Stimulated activated CD8-positive, alpha-beta memory T cell treated with anti-CD3 and anti-CD28 coated beads, Interleukin-7, amount 100 ng/mL, for 1 hour (primary cell): ENCODE measurements at places on chromosomes 4 and X.

DNA sequence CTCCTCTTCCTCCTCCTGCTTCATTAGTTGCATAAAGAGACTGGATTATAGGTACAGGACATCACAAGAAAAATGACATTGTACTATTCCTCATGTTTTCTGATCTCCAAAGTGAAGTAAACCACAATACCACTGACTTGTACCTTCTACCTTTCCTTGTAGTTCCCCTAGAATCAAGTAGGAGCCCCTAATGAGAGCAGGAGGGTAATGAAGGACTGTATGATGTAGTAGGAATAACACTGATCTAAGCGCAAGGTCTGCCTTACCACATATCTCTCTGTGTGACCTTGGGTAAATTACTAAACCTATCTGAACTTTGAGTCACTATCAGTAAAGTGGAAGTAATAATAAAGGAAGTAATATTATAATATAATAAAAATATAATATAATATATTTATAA lies 3.6 kb downstream of the VSIG4 start:
- DNase-seq, result no peak

DNA sequence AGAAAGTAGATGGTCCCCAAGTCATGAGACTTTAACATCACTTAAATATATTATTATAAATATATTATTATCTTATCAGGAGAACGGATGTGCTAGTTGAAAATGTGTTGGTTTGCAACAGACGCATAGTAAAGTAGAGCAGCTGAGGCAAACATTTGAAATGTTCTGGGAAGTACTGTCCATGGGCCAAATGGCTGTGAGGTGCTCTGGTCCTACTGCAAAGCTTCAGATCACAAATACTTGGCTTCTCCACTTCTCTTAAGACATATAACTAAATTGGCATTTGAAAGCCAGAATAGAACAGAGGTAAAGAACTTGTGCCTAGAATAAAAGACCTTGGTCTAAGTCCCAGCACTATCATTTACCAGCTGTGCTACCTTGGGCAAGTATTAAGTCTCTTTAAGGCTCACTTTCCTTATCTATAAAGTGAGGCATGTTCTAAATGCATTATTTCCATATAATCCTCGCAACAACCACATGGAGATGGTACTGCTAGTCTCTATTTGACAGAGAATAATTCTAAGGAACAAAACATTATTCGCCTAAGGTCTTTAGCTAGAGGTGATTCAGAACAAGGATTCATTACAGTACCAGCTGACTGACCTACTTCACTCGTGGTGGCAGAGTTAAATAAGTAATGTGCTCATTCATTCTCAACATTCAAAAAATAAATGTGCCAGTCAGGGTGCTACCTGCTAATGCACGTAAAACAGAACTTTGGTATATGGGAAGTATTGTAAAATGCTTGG lies 297.1 kb downstream of the PPP3CA start:
- no peak for DNase-seq

DNA sequence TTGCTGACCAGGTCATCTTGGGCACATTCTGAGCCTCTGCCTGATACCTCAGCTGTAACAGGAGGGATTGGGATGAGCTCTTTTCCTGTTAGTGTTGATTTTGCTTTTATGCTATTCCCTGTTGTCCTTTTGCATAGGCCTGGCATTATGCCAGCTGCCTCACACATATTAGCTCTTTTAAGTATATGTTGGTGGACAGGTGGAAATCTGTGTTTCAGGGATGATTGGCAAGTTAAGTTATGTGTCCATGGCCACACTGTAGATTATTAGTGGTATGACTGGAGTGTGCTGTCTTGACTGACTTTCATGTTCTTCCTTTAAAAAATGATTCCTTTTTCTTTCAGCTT lies 28.9 kb downstream of the NSD2 start:
- no peak for DNase-seq

DNA sequence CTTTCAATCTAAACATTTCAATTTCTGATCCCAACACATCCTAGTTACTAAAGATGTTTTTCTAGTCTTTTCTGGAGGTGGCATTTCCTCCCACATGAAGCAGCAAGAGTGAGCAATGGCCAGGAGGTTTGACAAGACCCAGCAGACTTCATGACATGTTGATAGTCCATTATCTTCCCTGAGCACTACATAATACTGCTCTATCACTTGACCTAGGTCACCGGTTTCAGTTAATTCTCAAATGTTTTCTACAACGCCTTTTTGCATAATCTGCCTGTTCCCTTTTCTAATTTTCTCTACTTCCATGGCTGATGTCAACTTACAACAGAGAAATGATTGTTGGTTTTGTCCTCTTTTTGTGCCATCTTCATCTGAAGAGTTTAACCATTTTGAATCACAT lies 62.0 kb upstream of the GPRIN3 start:
- no peak for DNase-seq

- DNase-seq, result no peak
These were observed 44.9 kb upstream of the ADAMTS3 start for GRCh38 chr4:72613959-72614358.

DNA sequence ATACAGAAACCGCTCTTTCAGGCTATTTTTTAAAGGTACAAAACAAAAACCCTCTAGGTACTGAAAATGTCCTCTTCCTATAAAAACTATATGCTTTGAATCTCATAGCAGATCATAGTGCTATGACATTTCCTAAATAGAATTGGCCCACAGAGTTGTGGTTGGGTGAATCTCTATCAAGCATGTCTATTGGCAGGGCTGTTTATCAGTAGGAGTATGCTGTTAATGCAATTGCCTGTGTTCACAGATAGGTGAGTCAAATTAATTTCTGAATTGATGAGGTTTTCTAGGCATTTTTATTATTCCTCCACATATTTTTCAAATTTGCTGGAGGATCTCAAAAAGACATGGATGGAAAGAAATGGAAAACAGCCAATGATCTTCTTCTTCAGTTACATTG lies 73.9 kb downstream of the QRFPR start:
- no peak for DNase-seq

DNA sequence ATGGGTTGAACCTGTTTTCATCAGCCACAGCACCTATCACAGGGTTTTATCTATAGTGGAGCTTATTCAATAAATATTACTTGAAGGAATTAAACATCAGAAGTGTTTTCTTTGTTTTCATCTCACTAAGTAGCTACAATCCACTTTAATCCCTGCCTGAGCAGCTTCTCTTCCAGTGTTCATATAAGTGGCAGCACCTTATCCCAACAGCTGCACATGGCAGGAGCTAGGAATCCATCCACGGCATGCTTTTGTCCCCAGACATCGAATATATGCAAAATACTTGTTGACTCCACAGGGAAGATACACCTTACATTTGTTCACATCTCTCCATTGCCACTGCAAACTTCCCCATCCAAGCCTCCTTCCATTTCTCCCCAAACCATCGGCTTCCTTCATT lies 549.8 kb upstream of the FAM241A start:
- DNase-seq, result no peak

DNA sequence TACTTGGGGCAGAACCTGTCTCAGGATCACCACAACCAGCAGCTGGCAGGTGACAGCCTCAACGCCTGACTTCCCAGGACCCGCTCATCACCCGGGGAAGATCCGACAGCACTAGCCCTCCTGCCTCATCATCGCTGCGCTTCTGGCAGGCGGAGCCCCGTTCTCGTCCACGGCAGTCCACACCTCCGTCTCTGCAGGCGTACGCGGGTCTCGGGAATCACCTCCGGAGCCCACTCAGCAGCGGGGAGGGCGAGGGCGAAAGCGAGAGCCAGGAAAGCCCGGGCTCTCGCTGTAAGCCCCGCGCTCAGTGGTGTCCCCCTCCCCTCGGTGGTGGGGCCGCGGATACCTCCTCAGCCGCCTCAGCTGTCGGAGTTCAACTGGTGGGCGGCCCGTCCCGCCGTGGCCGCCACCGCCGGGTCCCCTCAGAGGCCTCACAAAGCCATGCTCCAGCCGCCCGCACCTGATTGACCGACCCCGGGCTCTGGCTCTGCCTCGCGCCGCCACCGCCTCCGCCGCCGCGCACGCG lies 518 bp upstream of the CNKSR2 start:
- no peak for DNase-seq

- no peak for DNase-seq
These were observed 1040.7 kb downstream of the RAPGEF2 start for GRCh38 chr4:160143574-160143973.

GRCh38 chr4:74555843-74556242 lies 110.9 kb downstream of the AREG start:
- no peak for DNase-seq

GRCh38 chrX:150880808-150881165 lies 17.7 kb downstream of the CD99L2 start:
- DNase-seq, result no peak

GRCh38 chrX:140710710-140711109 lies 1.2 kb downstream of the LINC00632 start:
- DNase-seq, result no peak

DNA sequence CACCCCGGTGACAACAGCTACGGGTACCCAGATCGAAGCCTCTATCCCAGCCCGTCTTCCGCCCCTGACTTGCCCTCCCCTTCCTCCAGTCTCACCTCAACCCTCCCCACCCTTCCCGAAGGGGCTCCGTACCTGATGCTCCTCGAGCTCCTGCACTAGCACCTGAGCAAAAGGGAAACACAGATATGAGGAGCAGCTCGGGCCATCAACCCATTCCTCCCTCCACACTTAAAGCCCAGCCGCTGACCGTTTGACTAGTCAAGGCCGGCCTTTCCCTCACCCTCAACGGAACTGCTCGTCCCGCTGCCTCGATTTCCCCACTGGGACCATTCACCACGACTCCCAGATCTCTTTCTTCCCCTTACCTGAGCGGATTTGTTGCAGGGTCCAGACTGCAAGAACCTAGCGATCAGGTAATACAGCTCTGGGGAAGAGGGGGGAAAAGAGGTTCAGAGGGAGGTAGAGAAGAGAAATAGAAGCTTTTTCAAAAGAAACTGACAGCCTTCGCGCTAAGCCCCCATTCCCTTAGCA lies 731 bp downstream of the BRWD3 start:
- peak; percentile 2 for DNase-seq

GRCh38 chr4:86441175-86441936 lies 81.5 kb upstream of the MAPK10 start:
- DNase-seq, result no peak
